ENCODE measurements at places on chromosomes 7 and 10. TPM values are rescaled to one million over a fixed set of nuclear protein-coding genes. Genes with fewer than 3 reads are reported as not detected.

- DNase-seq: peak; percentile 36
Observed at GRCh38 chr7:27520815-27521790, 141.6 kb downstream of the HIBADH start.

DNA sequence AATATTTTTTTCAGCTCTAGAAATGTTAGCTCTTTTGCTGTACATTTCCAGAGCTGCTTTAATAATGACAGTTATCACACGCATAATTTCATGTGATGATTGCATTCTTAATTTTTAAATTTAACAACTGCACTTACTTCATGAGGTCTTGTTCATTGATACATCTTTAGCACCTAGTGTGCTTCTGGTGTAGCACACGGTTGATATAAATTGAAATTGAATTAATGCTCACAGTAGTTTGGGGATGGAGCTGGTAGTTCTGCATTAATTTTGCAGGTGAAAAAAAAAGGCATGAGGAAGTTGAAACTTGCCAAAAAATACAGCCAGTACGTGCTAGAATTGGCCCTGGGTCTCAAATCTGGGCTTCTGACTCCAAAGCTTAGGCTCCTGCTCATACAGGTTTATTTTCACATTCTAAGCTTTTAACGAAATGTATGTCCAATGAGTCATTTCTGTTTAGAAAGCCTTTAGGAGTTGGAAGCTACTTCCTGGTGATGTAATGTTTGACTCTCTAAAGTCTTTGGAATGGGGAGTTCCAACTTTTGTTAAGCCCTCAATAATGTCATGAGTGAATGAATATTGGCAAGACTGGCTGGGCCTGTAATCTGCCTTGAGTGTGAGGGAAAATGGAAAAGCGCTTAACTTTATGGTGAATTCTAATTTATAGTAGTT, 62.5 kb downstream of the DAGLB start:
- no peak for DNase-seq

DNA sequence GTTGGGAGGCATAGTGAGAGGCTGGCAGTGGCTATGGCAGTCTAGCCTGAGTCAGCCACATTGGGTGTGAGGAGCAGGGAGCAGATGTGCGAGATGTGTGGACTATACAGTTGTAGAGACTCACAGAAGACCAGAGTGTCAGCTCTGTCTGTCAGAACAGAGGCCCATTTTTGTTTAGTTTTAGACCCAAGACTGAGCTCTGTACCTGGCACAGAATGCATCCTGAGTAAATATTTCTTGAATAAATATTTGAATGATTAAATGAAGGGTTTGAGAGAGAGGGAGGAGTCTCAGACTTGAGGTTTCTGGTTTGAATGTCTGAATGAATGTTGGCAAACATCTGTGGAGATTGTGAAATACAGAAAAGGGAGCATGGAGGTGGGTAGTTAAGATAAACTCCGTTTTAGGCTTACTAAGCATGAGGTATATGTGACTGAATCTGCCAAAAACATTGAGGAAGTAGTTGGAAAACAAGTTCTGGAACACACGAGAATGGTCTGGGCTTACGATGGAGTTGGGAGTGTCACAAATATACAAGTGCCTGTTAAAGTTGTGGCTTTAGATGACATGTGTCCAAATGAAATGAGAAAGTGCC, 3.6 kb downstream of the SEC23IP start:
- no peak for DNase-seq

DNA sequence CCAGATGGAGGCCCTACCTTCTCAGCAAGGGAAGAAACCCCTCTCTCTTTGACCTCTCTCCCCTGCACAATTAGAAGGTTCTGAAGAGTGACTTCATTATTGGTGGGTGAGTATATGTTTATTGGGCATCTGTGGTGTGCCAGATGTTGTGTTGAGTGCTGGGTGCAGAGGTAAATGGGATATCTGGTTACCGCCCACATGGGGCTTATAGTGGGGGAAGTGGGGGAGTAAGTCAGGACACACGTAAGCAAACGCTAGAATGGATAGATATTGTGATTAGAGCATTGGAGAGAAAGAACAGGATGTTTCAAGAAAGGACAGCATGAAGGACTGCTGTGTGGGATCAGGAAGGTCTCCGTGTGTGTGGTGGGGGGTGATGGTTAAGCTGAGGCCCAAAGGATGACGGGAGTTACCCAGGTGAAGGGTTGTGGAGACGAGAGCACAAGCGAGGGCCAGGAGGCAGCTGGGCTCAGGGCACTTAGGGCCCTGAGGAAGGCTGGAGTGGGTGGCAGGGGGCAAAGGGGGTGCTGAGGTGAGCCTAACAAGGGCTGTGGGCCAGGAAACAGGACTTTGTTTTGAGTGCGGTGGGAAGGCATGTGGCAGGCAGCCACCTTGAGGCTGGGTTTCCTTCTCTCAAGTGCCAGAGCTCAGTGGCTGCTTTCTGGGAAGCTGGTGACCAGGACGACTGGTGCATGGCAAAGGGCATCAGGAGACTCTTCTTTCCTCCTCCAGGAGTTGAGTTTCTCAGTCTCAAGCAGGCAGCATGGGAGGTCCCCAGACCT, 299.9 kb downstream of the RPS24 start:
- no peak for DNase-seq

DNA sequence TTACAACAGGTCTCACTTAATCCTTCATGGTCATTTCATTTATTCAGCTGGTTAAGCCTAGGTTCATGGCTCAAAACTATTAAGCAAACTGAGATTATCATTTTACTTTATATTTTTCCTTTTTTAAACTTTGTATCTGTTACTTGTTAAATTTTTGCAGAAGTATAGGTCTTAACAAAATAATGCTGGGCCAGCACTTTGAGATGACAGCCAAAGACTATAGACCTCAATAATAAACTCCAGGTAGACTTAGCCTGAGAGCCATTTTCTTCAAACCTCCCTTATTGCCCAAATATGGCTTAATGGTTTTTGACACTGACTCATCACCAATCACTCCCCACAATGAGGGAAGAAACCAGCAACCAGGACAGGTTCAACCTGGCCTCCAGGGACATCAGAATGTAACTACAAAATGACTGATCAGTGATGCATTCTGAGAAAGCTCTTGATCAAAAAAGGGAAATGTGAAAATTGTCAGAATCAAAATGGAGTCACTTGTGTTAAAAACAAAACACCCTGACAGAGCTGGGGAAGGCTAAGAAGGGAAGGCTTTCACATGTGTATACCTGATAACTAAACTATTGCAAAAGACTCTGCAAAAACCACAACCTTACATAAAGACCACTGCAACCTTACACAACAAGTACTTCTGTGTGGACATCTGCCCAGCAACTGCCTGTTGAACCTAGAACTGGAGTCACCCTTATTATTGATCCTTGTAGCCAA, 2.1 kb upstream of the CCDC126 start:
- no peak for DNase-seq

Gene CYP2C9
- 0.11 TPM for polyA plus RNA-seq

All from left renal pelvis (tissue), 4 donors.